IPS-NIHi11 (cell line): ENCODE measurements at places on chromosomes 1 and 21.
A peak's percentile ranks its signal among the peaks of the same experiment; 100 is the strongest.

- DNase-seq: no peak
These were observed 881.5 kb downstream of the LTN1 start for GRCh38 chr21:28111151-28111619.

DNA sequence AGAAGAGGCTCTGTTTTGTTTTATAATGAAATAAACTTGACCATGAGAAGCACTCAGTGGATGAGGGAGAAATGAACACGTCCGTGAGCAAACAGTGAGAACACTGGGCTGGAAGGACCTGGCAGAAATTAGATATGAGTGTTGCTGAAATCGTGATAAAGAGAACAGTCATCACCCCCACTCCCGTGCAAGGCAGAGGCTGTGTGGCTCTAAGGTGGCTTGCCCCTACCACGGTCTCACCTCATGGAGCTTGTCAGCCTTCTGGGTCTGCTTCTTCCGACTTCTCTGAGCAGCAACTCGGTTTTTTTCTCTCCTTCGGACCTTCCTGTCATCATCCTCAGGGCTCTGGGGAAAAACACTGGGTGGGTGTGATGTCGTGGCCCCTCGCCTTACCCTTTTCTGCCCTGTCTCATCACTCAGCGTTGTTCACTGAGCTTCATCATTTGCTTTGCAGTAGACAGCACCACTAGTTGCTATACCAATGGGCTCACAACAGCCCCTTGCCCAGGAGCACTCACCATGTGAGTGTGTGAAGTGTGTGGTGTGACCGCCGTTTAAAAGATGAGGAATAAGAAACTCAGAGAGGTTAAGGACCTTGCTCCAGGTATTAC is 2.8 kb downstream of the BATF3 start:
- DNase-seq: no peak

- DNase-seq: no peak
These were observed 5.3 kb downstream of the LUZP1 start for GRCh38 chr1:23163395-23163794.

DNA sequence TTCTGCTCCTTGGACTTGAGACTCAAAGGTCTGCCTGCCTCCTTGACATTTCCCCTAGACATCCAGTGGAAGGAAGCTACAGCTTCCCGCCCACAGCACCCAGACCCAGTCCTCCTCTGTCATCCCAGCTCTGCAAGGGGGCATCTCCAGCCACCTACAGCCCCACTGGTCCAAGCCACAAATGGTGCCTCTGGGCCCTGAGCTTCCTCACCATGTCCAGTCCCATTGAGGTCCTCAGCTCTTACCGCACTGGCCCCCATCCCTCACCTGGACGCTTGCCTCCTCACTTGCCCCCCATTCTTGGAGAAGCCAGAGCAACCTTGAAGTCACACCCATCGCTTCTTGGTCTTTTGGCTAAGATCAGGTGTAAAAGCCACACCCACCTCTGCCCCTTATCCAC is 13.2 kb downstream of the PODN start:
- DNase-seq: no peak

DNA sequence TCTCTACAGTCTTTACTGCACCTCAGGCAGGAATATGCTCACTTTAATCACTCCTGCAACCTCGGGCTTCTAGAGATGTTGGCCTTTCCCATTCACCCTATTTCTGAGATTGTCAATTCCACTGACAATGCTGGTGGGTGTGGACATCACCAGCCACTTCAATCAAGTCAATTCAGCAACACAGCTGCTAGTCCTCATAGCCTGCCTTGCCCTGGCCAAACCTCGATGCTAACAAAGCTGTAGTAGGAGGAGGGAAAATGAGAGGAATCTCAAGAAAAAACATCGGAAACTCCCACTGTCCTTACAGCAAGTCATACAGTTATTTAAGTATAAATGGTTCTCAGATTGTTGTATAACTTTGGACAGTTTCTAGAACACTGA is 155.0 kb downstream of the KCNH1 start:
- no peak for DNase-seq

DNA sequence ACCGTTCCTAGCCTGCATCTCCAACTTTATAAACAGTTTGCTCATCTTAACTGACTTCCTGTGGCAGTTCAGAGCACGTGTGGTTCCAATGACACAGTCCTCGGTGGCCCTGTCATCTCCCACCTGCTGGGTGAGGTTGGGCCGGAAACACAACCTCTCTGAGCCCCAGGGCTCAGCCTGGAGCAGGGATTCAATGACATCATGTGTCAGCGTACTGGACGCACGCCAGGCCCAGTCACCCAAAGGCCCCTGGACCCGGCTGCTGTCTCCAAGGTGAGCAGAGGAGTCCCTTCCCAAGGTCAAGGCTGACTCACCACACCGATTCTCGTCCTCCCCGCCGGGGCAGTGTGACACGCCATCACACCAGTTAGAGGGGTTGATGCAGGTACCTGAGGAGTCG is 19.9 kb downstream of the TMPRSS2 start:
- no peak for DNase-seq

- no peak for DNase-seq
These were observed 69.7 kb downstream of the GALNT2 start for GRCh38 chr1:230136453-230137336.

- no peak for DNase-seq
These were observed 125.2 kb downstream of the MAGI3 start for GRCh38 chr1:113515498-113515897.

- no peak for DNase-seq
These were observed 68.4 kb upstream of the MRPS6 start for GRCh38 chr21:34004974-34005373.

DNA sequence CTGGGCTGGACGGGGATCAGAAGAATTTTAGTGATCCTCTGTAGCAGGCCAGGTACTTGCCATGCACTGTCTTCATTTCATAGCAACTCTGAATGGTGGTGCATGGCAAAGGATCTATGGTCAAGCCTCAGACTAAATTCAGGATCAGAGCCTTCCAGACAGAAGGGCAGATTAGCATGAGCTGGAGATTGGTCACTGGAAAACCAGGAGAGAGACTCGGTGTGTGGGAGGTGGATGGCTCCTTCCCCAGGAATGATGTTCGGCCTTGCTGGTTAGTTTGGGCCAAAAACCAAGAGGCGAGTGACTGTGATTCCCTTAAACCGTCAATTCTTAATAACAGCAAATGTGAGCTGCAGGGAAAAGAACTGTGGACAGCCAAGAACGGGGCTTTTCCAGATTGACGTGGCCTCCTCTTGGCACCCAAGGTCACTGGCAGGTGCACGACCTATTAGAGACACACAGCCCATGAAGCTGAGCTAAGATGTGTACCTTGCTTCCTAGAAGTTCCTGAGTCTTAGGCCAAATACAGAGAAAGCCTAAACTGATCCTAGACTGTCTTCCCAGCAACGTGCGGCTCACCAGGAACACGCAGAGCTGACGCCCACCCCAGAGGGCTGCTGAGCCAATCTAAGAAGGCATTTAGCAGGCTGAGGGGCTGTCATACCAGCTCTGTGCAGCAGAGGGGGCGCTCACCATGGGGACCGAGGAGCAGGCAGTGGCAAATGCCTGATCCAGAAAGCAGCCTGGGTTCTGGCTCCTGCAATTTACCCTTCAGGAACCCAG is 18.5 kb downstream of the ALDH4A1 start:
- DNase-seq: peak; percentile 87

DNA sequence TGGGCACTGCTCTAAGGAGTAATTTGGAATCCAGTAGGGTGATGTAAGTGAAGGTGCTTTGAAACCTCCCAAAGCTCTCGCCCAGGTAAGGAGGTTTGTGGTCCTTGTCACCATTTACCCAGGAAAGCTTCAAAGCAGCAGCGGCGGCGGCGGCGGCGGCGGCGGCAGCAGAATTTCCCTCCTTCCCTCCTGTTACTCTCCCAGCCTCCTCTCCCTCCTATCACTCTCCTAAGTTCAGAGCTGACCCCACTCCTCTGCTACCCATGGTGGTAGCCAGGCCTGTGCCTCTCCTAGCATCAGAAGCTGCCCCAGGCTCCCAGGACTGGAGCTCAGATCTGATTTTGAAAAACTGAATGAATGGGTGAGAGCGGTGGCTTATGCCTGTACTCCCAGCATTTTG is 60.7 kb downstream of the ACBD3 start:
- no peak for DNase-seq

DNA sequence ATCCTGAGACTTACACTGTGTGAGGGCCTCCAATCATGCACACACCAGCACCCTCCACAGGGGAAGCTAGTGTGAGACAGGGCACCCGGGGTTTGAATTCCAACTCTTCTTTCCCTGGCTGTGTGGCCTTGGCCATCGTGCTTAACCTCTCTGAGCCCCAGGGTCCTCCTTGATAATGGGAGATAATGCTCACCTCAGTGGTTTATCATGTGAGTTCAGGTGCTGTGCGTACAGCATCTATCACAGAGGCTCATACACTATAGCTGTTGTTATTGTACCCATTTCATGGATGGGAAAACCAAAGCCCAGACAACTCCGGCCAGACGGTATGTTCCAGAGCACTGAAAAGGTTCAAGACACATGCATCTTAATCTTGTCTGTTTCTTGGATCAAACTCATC is 16.0 kb upstream of the UBXN10 start:
- no peak for DNase-seq

DNA sequence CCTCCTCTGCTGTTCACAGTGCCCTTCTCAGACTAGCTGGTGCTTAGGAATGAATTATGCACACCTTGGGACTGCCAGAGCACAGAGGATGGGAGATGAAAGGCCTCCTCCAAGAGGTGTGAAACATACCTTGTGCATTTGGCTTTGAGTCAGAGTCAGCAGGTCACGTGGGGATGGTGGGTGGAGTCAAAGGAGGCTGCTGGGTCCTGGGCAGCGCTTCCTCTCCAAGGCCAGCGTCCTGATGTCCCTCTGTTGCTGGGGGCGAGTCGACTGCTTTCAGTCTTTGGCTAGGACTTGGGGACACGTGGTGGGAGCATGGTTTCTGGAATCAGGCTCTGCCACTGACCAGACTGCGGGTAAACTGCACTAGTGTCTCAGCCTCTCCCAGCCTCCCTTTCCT is 91.2 kb downstream of the AJAP1 start:
- peak; percentile 50 for DNase-seq

GRCh38 chr1:17559615-17560419 is 20.3 kb downstream of the ARHGEF10L start:
- no peak for DNase-seq

- no peak for DNase-seq
These were observed 101.5 kb downstream of the PLA2G4A start for GRCh38 chr1:186930238-186930637.

- DNase-seq: no peak
These were observed 42.5 kb downstream of the C1orf21 start for GRCh38 chr1:184429335-184429734.

GRCh38 chr1:80448081-80448480 is 1352.7 kb upstream of the ADGRL2 start:
- DNase-seq: no peak

GRCh38 chr1:98662356-98662670 is 792 bp downstream of the SNX7 start:
- peak; percentile 43 for DNase-seq

GRCh38 chr1:109898842-109899241 is 11.8 kb upstream of the CSF1 start:
- DNase-seq: no peak

- DNase-seq: no peak
These were observed 3.6 kb downstream of the C1orf232 start for GRCh38 chr1:26164861-26165842.

DNA sequence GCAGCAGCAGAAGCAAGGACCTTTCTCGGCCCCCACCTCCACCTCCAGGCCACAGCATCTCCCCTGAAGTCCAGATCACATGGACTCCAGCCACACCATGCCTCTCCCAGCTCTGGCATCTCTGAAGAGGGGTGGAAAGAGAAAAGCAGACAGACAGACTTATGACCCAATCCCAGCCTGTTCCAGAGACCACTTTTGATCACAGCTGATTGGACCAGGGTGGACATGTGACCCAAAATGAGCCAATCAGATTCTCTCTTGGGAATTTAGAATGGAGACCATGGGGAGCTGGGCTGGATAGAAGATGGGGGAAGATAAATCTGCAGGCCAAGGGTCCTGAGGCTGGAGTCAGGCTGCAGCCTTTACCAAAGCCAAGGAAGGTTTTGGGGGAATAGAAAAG is 16.4 kb downstream of the HTR1D start:
- DNase-seq: no peak

GRCh38 chr1:84883286-84883685 is 9.7 kb downstream of the LPAR3 start:
- DNase-seq: no peak

DNA sequence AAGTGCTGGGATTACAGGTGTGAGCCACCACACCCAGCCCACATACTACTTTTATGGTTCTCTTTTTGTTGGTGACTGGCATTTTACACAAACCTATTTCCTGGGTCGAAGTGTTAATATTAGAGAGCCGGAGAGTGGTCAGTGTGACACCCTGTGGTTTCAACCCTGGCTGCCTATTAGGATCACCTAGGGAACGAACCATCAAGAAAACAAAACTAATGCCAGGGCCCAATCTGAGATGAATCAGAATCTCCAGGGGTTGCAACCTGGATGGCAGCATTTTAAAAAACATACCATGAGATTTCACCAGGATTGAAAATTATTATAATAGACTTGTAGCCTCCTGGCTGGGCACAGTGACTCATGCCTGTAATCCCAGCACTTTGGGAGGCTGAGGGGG is 6.1 kb downstream of the MRPS21 start:
- DNase-seq: no peak

DNA sequence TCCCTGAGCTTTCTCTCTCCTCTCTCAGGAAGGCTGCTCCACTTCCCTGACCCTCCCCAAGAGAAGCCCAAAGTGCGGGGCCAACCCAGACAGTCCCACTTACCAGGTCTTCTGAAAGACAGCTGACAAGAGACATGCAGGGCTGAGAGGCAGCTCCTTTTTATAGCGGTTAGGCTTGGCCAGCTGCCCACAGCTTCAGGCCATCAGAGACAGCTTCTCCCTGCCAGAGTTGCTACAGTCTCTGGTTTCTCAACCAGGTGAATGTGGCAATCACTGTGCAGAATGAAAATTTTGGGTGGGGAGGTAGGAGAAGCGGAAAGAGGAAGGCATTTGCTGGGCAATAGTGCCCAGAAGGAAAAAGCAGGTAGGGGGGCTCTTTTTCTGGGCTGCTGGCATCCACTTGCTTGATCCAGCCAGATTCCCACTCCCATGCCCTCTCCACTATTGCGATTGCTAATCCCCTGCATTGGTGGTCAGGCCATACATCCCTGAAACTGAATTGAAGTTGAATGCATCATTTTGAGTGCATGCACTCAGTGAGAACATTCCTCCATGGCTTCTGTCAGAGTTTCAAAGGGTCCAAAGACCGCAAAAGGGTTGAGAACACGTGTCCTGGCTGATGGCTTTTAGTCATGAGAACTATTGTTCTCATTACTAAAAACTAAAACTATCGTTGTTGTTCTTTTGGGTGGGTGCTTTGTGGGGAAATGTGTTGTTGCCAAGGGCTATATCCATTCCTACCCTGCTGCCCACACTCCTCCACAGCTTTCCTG is at the start of gene S100A8:
S100A8 (minus strand) TSS at position 136 of the 773 bp plus-strand sequence. CDS start 538 bp downstream, outside the sequence.
- no peak for DNase-seq

- DNase-seq: no peak
These were observed 24.6 kb upstream of the SLC35F3 start for GRCh38 chr1:233879841-233880240.

- DNase-seq: peak; percentile 60
These were observed 32.7 kb upstream of the WASF2 start for GRCh38 chr1:27522432-27523336.

DNA sequence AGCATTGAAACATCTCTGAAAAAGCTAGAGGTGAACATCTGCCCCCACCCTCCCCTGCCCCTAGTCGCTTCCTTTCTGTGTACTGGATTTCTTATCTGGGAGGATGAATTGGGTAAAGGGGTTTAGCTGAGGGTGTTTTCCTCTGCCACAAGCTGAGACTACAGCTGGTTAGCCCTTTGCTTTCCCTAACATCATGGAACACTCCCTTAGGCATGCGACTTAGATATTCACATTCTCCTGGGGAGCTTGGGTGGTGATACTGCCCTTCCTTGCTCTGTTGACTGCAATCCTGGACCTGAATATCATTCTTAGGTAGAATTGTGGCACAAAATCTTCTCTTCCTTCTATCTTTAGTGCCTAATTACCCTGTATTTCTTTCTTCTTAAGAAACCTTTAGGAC is 117.4 kb upstream of the KIAA0040 start:
- DNase-seq: no peak
